ENCODE measurements at places on chromosomes 13 and 19.

GRCh38 chr13:26914624-26915023 lies 154.0 kb upstream of the GPR12 start:
- DNase-seq = no peak

DNA sequence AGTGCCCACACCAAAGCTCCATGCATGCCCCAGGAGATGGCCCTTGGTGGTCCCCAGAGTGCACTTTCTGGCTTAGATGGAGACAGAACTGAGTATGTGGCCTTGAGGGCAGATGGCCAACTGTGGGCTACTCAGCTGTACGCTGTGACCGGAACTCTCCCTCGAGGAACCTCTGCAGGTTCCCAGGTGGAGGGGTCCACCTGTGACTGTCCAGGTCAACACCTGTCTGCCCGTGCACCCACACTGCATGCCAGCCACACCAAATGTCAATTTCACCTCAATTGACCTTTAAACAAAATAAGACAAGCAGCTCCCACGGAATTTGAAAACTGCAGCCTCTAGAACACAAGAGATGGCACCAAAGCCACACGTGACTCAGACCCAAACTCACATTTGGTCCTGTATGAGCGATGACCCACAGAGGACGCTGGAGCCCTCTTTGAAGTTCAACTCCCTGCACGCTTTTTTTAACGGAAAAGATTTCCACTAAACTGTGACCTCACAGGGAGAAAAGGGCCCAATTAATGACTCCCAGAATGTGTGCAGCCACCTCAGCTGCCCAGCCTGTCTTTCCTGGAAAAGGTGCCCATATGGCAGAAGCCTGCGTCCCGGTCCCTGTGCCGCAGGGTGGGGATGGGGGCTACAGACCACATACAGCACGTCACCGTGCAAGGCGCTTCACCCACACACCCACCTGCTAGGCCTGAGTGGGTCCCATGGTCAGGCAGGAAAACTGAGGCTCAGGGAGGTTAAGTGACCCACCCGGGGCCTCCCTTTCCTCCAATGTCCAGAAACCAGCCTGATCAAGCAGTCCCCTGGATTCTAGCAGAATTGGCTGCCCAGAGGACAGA lies 47.7 kb downstream of the KLF2 start:
- no peak for DNase-seq

GRCh38 chr19:18590273-18591272 lies 2.0 kb downstream of the REX1BD start:
- no peak for DNase-seq

GRCh38 chr13:36683701-36684100 lies 9.9 kb downstream of the SERTM1 start:
- no peak for DNase-seq

DNA sequence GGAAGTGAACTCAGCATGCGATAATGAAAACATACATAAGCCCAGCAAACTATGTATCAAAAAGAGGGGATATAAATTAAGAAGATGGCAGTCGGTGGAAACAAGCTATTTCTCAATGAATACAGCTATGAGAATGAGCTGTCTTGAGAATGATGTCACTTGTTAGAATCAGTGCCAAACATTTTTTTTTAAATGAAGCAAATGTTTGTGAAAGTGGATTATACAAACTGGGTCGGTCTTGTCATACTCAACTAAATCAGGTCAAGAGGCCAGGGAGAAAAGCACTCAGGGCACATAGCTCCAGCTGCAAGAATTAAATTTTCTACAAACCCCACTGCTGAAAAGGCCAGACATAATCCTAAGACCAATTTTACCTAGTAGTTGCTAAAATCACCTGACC lies 1048.4 kb downstream of the SLITRK1 start:
- no peak for DNase-seq

DNA sequence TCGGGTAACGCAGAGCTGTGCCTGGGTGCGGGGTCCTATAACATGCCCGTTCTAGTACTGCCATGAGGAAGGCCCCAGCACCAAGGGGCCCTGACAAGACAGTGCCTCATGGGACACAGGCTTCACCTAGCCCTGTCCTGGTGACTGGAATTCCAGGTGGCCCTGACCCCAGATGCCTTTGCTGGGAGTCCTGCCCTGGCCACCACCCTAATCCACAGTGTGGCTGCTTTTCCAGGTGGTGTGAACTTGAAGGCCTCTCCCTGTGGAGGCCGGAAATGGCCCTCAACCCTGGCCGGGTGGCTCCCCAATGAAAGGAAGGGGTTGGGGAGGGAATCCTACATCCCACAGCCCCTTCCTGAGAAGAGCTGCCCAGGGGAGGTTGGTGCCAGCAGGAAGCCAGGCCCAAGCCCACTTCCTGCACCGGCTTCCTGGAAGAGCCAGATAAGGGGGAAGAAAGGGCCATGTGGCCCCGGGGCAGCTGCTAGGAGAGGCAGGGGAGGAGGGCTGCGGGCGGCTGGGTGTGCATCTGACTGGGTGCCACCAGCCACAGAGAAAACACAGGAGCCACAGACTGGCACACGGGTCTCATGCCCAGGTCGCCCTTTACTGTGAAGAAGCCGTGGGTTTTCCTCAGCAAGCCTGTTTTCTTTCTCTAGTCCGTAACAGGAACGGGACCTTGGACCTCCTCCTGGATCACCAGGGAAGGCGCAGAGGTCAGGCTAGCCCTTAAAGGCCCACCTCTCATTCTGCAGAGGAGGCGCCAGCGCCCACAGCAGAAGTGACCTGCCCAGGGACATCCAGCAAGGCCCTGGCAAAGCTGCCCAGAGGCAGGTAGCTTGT lies 4.7 kb downstream of the LSM4 start:
- no peak for DNase-seq

GRCh38 chr13:40469581-40470310 lies 196.7 kb downstream of the FOXO1 start:
- DNase-seq = no peak

GRCh38 chr13:83499286-83499685 lies 383.0 kb downstream of the SLITRK1 start:
- DNase-seq = no peak

GRCh38 chr19:16457954-16458331 lies 13.8 kb downstream of the EPS15L1 start:
- no peak for DNase-seq

GRCh38 chr13:112868308-112868707 lies 100.7 kb upstream of the MCF2L start:
- DNase-seq = no peak

DNA sequence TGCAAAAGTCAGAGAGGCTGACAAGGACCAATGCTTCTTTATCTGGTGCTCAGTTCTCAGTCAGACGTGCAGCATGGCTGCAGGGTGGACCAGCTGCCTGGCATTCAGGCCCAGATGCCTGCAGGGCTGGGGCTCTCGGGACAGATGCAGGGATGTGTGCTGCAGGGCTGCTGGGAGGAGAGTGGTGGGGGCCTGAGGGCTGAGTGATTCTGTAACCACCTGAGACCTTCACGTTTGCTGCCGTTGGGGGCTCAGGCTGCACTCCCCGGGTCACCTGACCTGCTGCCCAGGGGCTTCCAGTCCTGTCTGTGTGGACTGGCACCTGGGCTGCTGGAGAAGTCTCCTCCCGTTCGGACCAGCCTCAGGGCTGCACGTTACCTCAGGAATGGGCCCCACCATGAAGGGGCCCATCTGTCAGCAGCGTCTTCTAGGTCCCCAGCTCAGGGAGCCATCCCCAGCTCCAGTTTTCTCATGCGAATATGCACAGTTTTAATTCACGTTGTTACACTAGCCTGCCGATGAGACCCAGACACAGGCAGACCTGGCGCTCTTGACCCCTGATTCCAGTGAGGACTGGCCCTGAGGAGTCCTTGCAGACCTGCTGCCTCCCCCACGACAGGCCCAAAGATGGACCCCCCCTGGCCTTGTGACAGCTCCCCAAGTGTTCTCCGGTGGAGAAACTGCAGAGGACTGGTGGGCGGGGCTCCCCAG lies 16.9 kb downstream of the KCTD15 start:
- DNase-seq = no peak

- no peak for DNase-seq
Measured at GRCh38 chr19:11088506-11089253, 583 bp upstream of the LDLR start.

DNA sequence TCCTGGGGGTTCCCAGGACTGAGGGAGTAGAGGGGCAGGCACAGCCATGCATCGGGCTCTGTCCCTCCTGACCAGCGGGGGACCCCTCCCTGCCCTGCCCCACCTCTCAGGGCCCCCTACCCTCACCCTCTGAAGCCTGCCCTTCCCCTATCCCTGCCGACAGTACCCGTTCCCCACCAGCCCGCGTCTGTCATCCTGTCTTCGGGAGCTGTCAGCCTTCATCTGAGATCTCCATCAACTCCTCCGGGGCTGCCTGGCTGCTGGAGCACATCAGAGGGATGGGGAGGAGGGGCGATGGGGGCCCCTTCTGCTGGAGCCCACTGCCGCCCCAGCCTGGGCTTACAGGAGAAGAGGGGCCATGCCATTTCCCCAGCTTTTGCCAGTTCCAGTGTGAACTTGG lies 6.2 kb upstream of the SHD start:
- no peak for DNase-seq

- DNase-seq = no peak
Measured at GRCh38 chr13:91249861-91250260, 97.6 kb upstream of the MIR17HG start.

GRCh38 chr13:107678075-107678689 lies 537.2 kb downstream of the LIG4 start:
- DNase-seq = no peak

DNA sequence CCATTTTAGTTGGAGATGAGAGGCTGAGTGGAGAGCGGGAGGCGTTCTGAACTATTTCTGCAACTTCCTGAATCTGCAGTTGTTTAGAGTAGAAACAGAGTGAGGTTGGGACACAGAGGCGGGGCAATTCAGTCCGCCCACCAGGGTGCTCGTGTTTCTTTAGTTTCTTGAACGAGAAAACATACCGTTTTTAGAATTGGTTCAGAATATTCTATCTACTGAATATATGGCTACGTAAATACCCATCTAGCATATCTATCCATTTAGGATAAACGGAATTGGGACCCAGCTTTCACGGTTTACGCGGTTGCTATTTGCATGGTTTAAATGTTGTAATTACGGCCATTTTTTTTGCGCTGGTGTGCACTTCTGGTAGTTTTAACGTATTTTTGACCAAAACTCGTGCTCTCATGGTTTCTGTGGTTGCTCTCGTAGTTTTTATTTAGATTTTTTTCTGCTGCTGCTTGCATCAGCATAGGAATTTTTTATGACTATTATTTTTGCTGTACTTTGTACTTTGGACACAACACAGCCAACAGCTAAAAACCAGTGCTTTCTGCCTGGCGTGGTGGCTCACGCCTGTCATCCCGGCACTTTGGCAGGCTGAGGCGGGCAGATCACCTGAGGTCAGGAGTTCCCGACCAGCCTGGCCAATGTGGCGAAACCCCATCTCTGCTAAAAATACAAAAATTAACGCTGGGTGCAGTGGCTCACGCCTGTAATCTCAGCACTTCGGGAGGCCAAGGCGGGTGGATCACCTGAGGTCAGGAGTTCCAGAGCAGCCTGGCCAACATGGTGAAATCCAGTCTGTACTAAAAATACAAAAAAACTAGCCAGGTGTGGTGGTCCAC lies 32.7 kb downstream of the TIMM13 start:
- DNase-seq = no peak

DNA sequence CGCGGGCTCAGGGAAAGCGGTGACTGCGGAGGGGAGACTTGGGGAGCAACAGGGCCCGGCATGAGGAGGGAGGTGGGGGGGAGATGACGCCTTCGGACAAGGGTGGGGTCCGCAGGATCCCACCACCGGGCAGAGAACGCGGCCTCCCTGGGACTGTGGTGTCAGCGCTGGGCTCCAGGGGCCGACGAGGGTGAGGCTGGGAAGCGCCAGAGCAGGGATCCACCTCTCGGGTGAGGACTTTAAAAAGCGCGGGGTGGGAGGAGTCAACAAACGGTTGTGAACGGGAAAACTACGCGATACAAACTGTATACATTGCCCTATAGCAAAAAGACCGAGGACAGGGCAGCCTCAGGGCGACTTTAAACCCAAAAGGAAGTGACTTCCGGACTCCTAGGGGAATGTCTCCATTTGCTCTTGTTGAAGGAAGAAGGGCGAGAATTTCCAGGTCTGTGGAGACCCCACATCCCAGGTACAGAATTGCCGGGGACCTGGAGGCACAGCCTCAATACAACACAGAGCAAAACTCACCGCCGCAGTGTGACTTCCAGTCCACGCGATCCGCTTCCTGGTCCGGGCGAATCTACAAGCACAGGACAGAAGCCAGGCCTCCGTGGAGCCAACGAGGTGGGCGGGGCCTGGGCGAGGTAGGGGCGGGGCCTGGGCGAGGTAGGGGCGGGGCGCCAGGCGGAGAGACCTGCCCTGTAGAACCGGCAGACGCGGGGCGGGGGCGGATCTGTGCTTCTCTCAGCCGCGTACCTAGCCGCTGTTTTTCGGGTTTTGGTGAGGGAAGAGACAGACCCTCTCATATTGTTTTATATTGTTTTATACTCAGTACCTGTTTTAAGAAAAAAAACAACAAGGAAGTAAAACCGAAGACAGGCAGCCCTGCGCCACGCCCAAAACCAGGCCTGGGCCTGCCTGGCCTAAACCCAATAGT lies at the start of gene ZNF888:
ZNF888 (minus strand) TSS at position 588 of the 937 bp plus-strand sequence. CDS start 5,555 bp downstream, outside the sequence.
- peak; percentile 69 for DNase-seq

DNA sequence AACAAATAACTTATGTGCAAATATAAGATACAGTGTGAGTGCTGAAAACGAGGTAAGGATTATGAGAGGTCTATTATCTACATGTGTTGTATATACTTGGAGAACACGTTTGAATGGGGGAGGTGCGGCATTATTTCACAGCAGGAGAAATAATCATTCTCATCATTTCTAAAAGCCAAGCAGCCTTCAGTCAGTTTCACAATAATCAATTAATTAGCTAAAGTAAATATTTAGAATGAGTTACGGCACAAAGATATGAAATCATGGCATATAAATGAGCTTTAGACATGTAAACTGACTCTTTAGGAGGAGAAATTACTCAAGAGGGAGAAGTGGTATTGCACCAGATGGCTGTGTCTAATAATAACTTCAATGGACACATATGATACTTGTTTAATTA lies 366.6 kb downstream of the DNAJC15 start:
- no peak for DNase-seq

- no peak for DNase-seq
Measured at GRCh38 chr19:14135985-14136508, 342 bp downstream of the ASF1B start.

GRCh38 chr13:46197299-46198048 lies 14.3 kb upstream of the LRRC63 start:
- no peak for DNase-seq

GRCh38 chr13:56975647-56976046 lies 165.1 kb upstream of the PRR20A start:
- DNase-seq = no peak

- DNase-seq = no peak
Measured at GRCh38 chr19:17886515-17886914, 14.8 kb downstream of the SLC5A5 start.

DNA sequence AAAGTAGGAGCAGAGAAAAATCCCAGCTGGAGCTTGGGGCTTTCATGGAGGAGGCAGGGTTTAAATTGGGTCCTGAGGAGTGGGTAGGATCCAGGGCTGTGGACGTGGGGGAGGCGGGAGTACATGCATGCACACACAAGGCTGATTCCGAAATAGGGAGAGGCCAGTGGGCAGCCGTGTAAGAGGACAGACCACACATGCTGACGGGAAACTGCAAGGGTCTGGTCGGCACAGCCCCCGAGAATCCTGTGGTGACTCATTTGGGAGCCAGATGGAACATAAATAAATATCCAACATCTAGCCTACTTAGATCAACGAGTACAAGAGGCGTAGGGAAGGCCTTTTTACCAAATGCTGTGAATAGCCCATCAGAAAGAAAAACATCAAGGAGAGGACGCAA lies 216.3 kb upstream of the ZNF507 start:
- DNase-seq = no peak
